ENCODE measurements at places on chromosomes 4 and X.

DNA sequence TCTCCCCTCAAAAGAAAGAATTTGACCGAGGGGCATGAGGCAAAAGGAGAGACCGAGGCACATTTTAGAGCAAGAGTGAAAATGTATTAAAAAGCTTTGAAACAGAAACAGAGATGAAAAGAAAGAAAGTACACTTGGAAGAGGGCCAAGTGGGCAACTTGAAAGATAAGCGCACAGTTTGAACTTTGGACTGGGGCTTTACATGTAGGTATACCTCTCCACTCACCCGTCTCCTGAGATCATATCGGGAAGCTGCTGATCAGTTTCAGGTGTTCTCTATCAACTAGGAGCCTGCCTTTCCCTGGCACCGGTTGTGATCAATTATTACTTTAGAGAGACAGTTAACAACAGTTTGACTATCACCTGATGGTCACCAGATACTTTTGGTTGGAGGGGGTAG is 2666.5 kb downstream of the ARAP2 start:
- no peak for DNase-seq

DNA sequence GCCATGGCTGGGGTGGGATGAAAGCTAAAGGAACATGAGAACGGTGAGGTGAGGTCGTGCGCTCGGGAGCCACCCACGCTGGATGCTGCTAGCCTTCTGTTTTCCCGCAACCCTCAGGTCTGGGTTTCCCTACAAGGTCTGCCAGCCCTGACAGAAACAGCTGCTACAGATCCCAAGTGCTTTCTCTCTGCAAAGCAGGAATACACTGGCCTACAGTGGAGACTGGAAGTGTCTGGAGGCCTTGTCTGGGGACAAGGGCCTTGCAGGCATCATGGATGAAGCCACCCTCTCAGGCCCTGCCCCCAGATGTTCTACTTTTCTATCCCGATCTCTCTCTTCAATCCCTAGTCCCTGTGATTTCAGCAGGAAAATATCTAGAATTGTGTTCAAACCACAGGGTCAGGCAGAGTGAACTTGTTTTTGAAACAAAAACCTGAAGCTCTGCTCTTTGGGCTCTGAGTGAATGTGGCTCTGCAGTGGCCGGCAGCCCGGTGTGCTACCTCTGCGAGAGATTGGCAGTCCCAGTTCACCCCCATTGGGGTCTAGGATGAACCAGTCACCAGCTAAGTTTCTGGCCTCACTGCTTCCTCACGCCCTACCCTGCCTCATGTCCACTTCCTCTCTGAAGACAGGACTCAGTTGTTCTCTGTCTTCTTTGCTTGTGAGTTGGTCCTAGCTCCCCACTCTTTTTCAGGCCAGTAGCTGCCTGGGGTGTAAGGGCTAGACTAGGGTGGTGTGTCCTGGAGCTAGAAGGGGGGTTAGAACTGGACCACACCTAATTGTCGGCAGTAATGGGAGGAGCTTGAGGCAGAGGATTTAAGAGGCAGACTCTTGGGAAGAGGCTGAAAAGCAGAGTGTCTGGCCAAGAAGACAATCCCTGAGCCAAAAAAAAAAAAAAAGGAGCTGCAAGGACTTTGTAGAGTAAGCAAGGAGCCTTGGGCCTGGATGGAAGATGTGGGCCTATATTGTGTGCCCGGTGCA is 89.6 kb downstream of the RTL5 start:
- DNase-seq = no peak

DNA sequence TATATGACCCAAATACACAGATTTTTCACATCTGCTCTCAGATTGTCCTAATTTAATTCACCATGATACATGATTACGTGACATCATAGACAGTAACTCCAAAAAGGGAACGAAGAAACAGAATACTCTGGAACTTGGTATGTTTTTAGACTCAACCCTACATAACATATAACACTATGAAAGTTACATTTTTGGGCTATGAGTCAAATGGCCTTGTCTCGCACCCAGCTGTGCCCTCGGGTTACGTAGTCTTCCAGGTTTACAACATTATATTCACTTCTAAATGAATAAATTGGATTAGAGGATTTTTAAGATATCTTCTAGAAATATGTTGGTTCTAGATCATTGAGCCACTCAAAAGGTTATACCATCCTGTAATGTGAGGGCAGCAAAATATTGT is 2089.6 kb upstream of the TENM3 start:
- DNase-seq = no peak

DNA sequence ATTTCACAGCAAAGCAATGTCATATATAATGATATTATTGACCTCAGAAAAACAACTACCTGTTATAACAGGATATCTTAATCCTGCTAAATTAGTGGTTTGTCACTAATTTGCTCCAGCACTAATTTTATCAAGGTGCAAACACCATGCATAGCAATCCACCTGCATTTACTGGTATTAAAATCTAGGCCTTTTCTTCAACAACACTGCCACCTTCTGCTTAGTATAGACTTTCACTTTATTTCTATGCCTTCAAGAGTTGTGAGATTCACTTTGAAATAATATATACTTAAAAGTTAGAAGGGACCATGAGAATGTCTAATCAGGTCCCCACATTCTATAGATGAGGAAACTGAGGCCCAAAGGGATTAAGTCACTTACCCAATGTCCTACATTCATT is 82.1 kb upstream of the IQCM start:
- no peak for DNase-seq

- no peak for DNase-seq
Measured at GRCh38 chr4:28351102-28351501, 1490.5 kb downstream of the STIM2 start.

- no peak for DNase-seq
Measured at GRCh38 chr4:3829956-3830773, 64.0 kb downstream of the ADRA2C start.

GRCh38 chr4:174490451-174490961 is 31.8 kb downstream of the HPGD start:
- DNase-seq = no peak

DNA sequence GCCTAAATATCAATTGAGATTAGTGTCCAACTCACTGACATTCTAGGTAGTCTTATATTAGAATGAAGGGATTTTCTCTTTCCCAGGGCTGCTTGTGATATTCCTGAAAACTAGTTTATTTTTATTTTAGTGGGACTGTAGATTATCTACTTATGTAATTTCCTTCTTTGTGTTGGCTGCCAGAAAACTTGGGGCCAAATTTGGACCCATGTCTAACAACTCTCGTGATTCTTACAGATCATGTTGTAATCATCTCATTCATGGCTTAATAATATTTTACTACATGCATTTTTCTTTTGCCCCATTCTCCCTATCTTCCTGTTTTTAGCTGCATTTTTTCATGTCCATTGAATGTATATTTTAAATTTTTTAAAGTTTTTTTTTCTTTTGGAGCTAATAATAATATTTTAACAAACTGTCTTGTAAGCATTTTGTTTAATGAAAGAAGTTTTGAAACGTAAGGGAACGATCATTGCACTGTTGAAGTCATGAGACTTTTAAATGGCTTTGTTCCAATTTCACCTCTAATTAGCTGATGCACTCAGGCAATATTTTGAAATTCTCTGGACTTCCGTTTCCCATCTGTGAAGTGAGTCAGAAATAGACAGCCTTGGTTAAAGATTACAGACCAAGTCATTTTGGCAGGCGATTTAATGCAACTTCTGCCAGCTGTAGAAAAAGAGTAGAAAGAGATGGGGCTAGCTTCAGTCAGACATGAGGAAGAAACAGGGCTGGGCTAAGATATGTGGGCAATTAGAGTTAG is 14.3 kb upstream of the TDO2 start:
- DNase-seq = no peak

GRCh38 chrX:20463296-20464075 is 196.8 kb upstream of the RPS6KA3 start:
- no peak for DNase-seq

GRCh38 chr4:138562544-138562991 is 320.4 kb upstream of the SLC7A11 start:
- DNase-seq = no peak

GRCh38 chr4:128349921-128350320 is 62.3 kb upstream of the PGRMC2 start:
- DNase-seq = no peak

DNA sequence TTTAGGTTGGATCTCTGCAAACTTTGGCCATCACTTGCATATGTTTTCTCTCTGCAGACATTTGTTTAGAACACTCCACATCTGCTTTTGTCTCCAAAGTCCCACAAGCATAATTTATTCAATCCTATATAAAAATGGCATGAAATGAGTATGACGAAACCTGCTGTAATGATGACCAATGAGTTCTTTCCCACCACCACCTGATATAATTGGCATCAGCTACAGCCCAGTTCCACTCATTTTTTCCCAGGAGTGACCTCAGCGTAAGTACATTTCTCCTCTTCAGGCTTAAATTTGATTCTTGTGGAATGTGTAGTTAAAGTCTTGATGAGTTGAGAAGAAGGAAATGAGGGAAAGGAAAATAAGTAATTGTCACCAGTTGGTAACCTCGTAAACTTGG is 205.1 kb downstream of the AWAT2 start:
- DNase-seq = no peak

- DNase-seq = no peak
Measured at GRCh38 chrX:29297171-29297800, 710.0 kb downstream of the IL1RAPL1 start.

- no peak for DNase-seq
Measured at GRCh38 chrX:80876877-80877276, 67.2 kb upstream of the BRWD3 start.

DNA sequence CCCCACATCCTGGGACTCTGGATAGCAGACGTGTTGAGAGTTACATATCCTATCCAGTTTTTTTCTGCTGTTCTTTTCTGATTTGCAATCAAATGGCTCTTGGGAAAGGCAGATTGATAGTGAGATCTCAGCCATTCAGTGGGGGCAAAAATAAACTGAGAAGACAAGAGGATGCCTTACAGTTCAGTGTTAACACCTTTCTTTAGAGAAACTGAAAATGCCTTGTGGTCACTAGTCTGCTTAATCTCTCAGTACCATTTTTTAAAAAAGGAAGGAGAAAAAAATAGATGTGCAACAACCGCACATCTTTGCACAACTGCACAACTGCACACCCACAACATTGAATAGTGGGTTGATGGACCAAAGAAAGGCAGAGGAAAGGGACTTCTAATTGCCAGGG is 109.3 kb downstream of the ARHGEF9 start:
- DNase-seq = no peak

- DNase-seq = no peak
Measured at GRCh38 chr4:13611283-13611842, 16.2 kb downstream of the BOD1L1 start.

- DNase-seq = no peak
Measured at GRCh38 chr4:41369680-41370079, 113.0 kb downstream of the UCHL1 start.

GRCh38 chrX:8586953-8587352 is 122.3 kb downstream of the VCX3B start:
- no peak for DNase-seq

DNA sequence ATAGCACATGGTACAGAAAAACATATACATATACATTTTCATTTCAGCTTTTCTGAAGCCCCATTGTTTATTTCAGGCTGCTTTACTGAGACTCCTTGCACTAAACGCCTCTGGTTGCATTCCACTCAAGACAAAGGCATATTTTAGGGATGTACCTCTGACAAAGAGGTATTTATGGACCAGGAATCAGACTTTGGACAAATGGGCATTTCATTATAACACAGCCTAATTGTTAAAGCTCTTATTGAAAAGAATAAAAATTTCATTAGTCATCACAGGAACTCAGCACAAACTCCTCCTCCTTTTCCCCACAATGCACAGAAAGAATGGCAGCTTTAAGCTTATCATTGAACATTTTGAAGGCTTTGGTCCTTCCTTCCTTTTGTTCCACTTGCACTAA is 62.9 kb upstream of the UGT8 start:
- DNase-seq = no peak

DNA sequence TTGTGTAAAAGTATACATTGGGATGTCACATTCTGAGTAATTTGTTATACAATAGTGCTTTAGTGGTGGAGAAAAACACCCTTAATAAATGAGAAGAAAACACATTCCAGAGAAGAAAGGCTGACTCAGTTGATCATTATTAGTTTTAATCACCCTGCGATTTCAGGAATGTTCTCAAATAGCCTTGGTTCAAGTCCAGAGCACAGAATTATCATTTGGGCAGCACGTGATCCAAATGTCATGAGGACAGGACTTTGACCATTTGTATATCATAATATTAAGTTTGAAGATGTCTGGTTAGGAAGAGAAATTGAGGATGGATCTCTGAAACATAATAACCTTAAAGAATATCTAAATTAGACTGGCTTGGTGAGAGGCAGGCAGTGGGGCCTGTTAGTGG is 1434.3 kb upstream of the TENM3 start:
- DNase-seq = no peak

- DNase-seq = no peak
Measured at GRCh38 chrX:102712216-102712966, at the start of gene GPRASP2. TSS of gene GPRASP2 (plus strand) at chrX:102712448. CDS start at chrX:102714870, 2,422 bp downstream.

- DNase-seq = no peak
Measured at GRCh38 chr4:3268395-3269104, 19.6 kb downstream of the MSANTD1 start.

DNA sequence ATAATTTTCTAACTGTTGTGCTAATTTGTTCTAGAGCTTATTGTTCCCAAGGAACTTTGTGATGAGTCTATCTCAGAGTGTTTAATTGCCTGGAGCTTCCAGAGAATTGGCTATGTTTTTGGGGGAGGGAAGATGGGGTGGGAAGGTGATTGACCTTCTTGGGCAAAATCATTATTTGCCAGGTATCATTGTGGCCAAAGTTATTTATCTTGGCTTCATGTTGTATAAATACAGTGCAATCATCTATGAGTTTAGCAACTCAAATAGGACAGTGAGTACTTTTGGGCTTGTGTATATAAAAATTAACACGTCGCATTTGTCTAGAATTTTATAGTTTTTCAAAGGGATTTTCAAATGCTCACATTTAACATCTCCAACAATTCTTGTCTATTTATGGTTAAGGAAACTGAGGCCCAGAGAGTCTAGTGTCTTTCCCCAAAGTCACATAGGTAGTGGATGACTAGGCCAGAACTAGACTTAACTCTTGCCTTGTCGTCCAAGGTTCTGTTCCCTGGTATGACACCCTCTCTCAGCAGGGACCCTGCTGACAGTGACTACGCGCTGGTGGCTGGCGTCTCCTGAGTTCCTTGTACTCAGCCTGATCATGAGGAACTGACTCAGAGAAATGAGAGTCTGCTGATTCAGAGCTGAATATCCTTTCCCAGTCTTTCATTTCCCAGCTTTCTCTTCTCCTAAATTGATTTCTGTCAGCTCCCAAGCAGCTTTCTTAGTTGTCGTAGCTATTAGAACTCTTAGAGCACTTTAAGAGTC is 27.7 kb downstream of the FNIP2 start:
- no peak for DNase-seq

DNA sequence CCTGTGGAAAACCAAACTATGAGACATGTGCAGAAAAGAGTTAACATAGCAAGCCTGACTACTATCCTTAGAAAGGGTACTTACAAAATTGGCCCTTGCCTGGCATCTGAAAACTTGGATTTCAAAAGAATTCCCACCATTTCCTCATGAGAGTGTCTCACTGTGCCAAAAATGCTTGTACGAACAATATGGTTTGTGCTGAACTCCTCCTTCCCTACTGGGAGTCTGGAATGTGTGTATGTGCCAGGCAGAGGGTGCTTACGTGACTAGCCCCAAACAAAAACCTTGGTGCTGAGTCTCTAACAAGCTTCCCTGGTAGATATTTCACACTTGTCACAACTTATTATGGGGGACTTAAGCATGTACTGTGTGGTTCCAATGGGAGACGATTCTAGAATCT is 81.7 kb upstream of the GIMD1 start:
- DNase-seq = no peak
